T-helper 17 cell (primary cell): ENCODE measurements at places on chromosomes 2 and 18. TPM values are rescaled to one million over a fixed set of nuclear protein-coding genes. Genes with fewer than 3 reads are reported as not detected.

MDH1B gene
- not detected for total RNA-seq

SERPINB10 gene
- not detected for total RNA-seq

- no peak for DNase-seq
Observed at GRCh38 chr2:8489751-8490150, 192.1 kb upstream of the ID2 start.

- no peak for DNase-seq
Observed at GRCh38 chr2:237473878-237474441, 13.1 kb upstream of the MLPH start.

DNA sequence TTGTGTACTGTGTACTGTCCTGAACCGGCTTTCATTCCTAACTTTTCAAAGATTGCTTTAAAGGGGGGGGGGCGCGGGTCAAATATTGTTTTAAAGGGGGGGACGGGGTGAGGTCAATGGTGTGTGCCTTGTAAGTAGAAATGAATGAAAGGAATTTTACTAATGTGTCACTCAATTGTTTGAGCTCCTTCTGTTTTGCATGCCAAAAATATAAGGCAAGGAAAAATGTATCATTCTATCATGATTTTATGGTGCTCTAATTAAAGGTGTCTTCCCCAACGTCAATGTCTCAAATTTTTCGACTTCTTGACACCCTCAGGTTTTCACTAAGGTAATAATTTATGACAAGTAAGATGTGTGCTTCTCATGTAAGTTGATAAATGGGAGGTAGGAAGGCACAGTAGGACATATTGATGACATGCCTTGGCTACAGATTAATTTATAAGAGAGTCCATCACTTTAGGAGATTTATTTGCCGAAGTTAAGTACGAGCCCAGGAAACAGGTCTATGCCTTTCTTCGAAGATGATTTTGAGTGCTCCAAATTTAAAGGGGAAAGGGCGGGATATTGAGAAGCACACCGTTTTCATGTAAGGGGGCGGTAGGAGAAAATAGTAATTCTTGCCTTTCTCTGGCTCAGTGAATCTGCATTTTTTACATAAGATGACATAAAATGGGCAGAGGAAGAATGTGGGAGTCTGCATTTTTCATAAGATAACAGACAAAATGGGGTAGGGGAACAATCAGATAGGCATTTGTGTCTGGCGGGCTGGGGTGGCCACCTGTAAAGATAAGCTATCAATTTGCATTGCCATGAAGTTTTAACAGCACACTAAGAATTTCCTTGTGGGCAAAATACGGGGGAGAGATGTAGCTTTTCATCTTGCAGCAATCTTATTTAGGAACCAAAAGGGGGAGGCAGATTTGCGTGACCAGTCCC, 1.2 kb upstream of the TRAPPC8 start:
- DNase-seq, result no peak

GRCh38 chr2:150027164-150027563, 439.6 kb upstream of the MMADHC start:
- no peak for DNase-seq

DNA sequence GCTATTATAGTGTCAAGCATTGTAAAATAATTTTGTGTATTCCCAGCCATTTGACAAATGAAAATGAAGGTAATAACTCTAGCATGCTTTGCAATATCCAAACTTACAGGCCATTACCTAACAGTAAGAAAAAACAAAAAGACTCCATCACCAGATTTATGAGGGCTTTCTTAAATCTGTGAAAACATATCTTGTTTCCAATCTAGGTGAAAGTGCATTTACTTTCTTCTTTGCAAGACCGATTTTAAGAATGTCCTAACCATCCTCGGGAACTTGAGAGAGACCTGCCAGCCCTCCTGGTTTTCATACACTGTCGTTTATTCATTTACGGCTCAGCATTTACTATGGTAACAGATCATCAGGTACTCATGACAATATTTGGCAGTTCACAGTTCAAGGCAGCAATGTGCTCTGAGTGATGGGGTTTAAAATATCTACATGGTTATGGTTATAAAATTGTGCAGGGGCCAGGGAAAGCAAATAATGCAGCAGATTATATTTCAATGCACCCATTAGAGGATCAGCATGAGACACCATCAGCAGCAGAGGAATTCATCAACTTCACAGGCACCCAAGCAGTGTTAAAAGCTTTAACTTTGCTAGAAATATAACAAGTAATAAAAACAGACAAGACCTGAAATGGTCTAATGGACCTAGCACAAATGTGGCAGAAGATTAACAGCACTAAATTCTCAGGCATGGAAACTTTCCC, 34.4 kb upstream of the PARD3B start:
- no peak for DNase-seq

- DNase-seq, result no peak
Observed at GRCh38 chr2:120586507-120587278, 149.0 kb upstream of the GLI2 start.

- no peak for DNase-seq
Observed at GRCh38 chr2:128166746-128167353, 75.8 kb downstream of the UGGT1 start.

- DNase-seq, result no peak
Observed at GRCh38 chr18:26535630-26536029, 12.7 kb downstream of the KCTD1 start.
